NCI-H2029 treated with DMSO at 0.1 percent for 48 hours (cell line): ENCODE measurements at places on chromosomes 2 and 18.

DNA sequence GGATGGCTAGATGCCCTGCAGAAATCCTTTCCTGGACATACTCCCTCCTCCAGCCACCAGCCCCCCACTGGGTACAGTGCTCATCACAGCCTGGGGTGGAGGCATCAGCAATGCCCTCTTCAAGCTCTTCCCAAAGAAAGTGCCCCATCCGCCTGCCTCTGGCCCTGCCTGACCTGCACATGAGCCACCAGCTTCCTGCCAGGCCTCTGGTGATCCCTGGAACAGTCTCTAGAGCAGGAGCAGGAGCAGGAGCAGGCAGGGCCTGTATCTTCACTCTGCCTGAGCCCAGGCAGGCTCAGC, 54.1 kb upstream of the CAB39 start:
- no peak for DNase-seq

DNA sequence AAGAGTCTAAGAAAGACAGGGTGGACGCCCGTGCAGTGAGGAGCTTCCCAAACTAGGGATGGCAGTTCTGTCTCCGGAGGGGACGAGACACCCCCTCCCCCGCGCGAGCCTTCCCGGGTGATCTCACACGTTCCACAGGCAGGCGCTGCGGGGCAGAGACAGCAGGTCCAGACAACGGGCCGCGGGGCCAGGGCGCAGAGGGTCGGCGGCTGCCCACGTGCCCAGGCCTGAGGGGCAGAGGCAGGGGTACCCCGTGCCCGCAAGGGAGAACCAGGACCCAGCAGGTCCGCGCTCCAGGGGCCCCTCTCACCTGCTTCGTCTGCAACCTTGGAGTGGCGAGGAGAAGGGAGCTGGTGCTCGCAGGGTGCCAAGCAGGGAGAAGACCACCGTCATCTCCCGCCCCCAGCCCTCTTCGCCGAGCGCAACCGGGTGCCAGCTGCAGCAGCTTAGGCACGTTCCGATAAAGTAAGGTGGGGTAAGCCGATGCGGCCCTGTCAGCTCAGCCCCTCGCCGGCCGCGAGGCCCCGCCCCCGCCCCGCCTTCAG, at the start of gene GPR155:
TSS of gene GPR155 (minus strand) at position 467 of the 545 bp plus-strand sequence. CDS start 5,073 bp downstream, outside the sequence.
- no peak for DNase-seq

DNA sequence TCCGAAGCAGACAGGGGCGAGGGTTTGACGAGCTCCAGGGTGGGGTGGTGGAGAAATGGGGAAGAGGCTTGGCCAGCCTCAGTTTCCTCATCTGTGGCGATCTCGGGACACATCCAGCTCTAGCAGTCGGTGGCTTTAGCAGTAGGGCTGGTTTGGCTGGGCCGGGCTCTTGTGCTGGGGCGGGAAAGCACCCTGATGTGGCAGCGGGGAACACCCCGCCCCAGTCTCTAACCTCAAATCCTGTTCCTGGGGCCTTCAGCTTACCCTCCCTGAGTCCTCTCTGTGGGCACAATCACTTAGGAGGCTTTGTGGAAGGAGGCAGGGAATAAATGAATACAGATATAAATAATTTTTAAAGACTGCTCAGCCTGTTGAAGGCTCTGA, 26.5 kb upstream of the MCFD2 start:
- DNase-seq: no peak

DNA sequence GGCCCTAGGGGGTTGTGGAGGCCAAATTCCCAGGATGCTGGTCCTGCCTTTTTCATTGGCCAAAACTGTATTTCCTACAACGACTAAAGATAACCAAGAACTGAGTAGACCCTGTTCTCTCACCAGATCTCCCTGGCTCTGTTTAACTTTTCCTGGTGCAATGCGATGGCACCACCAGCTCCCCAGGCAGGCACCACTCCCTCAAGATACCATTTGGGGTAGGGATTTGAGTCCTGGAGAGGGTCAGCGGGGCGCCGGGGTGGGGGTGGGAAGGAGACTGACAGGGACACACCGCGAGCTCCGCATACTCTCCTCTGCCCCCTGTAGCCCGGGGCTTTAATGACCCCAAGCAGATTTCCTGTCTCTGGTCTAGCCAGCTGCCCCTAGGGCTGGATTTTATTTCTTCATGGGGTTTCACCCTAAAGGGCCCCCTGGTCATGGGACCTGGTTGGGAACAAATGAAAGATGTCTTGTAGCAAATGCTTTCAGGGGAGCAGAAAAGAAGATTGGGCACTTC, 7.3 kb downstream of the SIX2 start:
- no peak for DNase-seq

GRCh38 chr2:236176417-236176816, 8.2 kb upstream of the GBX2 start:
- DNase-seq: no peak

DNA sequence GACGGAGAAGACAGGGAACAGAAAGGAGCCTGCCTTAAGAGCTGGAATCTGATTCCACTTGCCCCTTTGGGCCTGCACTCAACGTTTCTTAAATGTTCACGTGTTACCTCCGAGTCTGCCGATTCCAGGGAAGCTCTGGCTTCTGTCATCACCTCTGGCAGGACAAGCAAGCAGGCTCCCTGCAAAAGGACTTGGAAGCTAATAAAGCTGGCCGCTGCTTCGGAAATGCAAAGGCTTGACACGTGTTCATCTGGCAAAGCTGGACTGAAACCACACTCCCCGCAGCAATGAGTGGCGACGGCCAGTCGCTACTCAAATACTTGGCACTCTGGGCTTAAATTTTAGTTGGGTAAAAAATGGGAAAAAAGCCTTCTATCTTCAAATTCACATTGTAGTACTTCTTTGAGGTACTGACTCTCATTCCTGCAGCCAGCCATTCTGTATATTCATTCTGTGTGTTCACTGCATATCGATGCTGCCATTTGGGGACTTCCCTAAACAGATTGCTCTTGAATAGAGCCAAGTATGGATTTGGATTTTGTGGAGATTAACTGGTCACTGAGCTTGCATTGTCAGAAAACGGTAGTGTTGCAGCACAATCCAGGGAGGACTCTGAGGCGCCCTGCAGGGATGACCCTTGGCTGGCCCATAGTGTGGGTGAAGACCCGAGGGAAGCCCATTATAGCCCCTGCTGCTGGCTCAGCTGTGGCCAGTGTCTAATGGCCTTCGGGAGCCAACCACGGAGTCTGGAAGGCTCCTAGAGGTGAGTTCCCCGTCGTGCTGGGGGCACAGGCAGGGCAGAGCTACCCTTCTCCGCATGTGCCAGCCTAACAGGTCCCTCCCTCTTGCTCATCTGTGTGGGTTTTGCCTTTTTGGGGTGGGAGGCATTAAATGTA, 231.5 kb downstream of the PRKCE start:
- no peak for DNase-seq

GRCh38 chr2:23905155-23905554, 21.8 kb downstream of the ATAD2B start:
- DNase-seq: no peak

GRCh38 chr2:3575534-3576262, 638 bp downstream of the RPS7 start:
- DNase-seq: no peak
